ENCODE measurements at places on chromosomes 7 and 10.

DNA sequence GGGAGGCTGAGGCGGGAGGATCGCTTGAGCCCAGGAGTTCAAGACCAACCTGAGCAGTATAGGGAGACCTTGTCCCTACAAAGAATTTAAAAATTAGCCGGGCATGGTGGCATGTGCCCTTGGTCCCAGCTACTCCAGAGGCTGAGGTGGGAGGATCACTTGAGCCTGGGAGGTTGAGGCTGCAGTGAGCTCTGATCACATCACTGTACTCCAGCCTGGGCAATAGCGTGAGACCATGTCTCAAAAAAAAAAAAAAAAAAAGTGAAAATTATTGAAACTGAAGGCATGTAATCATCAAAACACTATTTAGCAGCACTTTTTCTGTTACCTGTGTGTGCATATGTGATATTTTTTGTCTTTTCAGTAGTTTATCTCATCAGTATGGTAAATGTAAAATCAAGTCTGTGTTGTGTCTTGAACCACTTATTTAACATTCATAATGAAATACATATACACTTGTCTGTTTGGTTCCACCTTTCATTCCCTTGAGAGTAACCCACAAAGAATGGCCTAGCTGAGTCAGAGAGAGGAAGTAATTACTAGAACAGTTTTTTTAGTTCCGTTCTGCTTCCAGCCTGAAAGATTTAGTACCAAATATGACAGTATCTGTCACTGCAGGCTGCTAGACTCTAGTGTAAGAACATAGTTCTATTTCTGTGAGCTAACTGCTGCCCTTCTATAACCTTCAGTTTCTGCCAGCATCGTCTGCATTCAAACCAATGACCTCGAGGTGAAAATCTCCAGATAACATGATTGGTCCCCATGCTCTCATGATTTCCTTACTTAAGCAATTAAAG is 68.6 kb downstream of the MMRN2 start:
- no peak for DNase-seq

GRCh38 chr10:32271617-32272016 is 75.3 kb downstream of the EPC1 start:
- DNase-seq = no peak

DNA sequence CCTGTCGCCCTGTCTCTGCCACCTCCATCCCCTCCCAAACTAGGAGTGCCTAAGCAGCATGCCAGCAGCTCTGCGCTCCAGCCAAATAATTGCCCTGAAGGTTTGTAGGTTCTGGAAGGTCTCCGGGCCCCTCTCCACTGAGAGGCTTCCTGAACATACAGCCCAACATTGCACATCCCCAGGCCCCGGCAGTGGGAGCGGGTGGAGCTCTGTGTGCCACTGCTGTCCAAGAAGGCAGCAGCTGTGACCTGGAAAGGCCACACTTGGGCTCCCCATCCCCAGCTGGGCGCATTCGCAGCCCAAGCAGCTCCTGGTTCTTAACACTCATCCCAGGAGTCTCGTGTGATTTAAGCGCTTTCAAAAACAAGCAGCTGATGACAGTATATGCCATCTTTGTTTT is 95.7 kb downstream of the COL13A1 start:
- DNase-seq = no peak

DNA sequence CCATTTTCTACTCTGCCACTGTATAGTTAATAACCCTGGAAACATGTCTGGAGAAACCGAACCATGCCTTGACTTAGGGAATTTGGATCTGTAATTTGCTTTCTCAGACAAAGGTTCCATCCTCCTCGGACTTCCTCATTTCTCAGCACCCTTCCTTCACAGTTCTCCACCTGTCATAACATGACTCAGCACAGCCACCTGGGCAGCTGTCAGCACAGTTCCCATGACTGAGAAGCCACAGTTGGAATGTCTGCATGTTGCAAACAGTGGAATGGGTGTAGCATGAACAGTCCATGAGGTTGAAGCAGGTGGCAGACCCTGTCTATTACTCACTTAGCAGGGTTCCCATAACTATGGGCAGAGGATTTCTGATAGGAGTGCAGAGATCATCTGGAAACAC is 634 bp upstream of the OR9A4 start:
- DNase-seq = no peak

DNA sequence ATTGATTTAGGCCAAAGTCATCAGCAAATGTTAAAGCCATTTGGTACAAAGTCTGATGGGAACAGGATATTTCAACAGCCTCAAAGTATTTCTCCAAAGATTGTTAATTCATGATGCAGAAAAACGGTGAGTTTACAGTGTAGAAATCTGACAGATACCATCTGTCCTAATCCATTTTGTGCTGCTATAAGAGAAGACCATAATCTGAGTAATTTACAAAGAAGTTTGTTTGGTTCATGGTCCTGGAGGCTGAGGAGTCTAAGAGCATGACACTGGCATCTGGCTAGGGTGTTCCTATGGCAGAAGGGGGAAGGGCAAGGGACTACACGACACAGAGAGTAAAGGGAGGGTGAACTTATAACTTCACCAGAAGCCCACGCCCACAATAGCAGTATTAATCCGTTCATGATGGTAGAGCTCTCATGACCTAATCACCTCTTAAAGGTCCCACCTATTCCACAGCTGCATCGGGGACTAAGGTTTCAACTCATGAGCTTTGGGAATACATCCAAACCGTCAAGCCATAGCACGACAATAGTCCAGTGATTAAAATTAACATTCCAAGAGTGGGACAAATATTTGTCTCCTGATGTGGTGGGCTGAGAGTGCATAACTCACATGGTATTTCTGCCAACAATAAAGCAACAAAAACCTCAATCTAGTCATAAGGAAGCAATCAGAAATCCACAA is 298.6 kb upstream of the AKR1E2 start:
- DNase-seq = no peak

DNA sequence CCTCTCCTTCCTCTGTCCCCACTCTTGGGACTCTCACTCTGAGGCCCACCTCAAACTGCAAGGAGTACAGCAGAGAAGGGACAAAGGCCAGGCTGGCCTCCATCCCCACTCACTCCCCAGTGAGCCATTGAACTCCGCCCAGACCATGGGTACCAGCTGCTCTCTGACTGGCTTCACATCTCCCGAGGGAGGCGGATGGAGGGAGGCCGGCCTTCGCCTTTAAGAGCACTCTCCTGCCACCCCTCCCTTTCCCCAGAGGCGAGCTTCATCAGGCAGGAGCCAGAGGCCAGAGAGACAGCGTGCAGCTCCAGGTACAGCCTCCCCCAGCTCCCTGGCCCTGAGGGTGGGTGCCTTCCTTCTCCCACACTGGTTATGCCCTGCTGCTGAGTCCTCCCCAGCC is 1.8 kb upstream of the LDB3 start:
- DNase-seq = peak; percentile 80

- DNase-seq = no peak
Measured at GRCh38 chr7:108529341-108529740, 3.4 kb upstream of the PNPLA8 start.

- DNase-seq = no peak
Measured at GRCh38 chr7:99042957-99043356, 101.0 kb downstream of the SMURF1 start.

- no peak for DNase-seq
Measured at GRCh38 chr10:114772496-114773196, 48.9 kb upstream of the FHIP2A start.
